Activated naive CD8-positive, alpha-beta T cell treated with anti-CD3 and anti-CD28 coated beads, Interleukin-2, amount 50 U/mL, for 24 hours (primary cell): ENCODE measurements at places on chromosomes 5 and 9.

DNA sequence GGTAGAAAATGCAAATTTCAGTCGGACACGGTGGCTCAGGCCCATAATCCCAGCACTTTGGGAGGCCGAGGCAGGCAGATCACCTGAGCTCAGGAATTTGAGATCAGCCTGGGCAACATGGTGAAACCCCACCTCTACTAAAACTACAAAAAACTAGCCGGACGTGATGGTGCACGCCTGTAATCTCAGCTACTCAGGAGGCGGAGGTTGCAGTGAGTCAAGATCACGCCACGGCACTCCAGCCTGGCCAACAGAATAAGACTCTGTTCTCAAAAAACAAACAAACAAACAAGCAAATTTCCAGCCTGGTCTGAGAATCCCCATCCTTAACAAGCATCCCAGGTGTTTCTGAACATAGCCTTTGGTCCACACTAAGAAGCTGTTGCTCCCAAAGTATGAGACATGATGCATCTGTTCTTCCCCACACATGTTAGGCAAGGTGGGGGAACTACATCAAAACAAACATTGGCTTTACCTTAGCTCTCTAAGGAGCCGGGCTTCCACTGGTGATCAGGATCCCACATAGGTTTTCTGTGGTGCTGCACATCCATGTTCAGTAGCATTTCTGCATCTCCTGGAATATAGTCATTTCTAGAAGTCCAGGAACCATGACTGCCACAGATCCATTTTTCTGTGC, 92.5 kb upstream of the DMRT1 start:
- no peak for DNase-seq
- no peaks in the 10 kb centered on the region for H3K36me3 ChIP-seq
- peak overlapping the region; percentile 21 for H3K4me3 ChIP-seq
- H3K4me1 ChIP-seq, result peaks cover 45% of the 10 kb centered on the region
- H3K27me3 ChIP-seq, result no peaks in the 10 kb centered on the region

DNA sequence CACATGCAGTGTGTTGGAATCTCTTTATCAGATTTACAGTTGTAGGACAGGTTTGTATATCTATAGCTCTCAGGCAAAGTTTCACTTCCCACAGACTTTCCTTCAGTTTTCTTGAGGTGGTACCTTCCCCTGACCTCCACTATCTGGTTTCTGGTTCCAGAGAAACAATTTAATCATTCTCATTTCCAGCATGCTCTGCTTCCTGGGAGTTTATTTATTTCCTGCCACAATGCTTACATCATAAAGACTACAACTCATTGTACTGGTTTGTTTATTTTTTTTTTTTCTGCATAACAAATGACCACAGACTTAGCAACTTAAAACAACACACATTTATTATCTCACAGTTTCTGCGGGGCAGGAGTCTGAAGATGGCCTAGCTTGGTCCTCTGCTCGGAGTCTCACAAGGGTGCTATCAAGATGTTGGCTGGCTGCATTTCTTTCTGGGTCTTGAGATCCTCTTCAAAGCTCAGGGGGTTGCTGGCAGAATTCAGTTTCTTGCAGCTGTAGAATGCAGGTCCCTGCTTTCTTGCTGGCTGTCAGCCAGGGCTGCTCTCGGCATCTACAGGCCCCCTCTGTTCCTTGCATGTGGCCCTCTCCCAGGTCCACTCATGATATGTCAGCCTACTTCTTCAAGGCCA, 247.7 kb downstream of the ENC1 start:
- H3K4me3 ChIP-seq, result no peak overlapping the region
- H3K36me3 ChIP-seq, result no peaks in the 10 kb centered on the region
- no peak for DNase-seq
- no peak overlapping the region for H3K27ac ChIP-seq
- H3K4me1 ChIP-seq, result no peaks in the 10 kb centered on the region

GRCh38 chr5:42927730-42928129, 112.4 kb downstream of the ANXA2R start:
- no peak overlapping the region for H3K27ac ChIP-seq
- no peaks in the 10 kb centered on the region for H3K27me3 ChIP-seq
- no peaks in the 10 kb centered on the region for H3K36me3 ChIP-seq
- no peak overlapping the region for H3K4me3 ChIP-seq

GRCh38 chr9:14812806-14813205, 90.3 kb upstream of the CER1 start:
- H3K27ac ChIP-seq, result no peak overlapping the region
- H3K27me3 ChIP-seq, result no peaks in the 10 kb centered on the region
- no peak overlapping the region for H3K4me3 ChIP-seq
- H3K36me3 ChIP-seq, result no peaks in the 10 kb centered on the region

DNA sequence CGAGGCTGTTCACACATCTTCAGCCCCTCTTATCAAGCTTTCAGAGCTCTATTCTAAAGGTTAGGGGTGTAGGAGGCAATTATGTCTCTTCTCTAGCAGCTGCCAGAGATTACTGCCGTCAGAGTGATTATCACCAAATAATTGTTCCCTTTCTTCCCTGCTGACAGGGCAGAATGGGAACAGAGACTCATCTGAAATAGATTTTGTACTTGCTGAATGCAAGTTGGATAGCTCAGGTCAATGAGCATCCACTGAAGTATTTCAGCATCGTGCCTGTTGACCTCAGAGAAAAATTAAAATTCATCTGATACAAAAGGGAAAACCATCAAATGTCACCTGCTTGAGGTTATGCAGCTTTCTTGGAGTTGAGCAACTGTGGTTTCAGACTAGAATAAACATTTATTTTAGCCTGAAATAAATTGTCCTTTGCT, 213.7 kb upstream of the MAP3K1 start:
- DNase-seq, result no peak
- no peak overlapping the region for H3K27ac ChIP-seq
- no peaks in the 10 kb centered on the region for H3K27me3 ChIP-seq
- H3K4me3 ChIP-seq, result no peak overlapping the region
- no peaks in the 10 kb centered on the region for H3K36me3 ChIP-seq

DNA sequence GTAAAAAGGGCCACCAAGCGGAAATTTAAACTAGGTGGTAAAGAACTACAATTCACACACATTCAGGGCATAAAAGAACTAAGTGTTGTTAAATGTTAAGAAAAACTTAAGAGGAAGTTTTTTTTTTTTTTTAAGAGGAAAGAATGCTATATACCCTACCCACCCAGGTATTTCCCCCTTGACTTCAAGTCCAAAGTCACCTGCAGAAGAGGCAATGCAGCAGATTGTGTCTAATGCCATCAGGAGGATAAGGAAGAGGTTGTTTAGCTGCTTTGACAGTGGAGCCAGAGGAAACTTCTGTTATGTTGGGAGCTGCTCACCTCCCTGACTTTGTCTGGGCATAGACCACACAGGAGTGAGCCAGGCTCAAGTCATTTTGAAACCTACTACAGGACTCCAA, 69.2 kb downstream of the MPDZ start:
- no peaks in the 10 kb centered on the region for H3K36me3 ChIP-seq
- no peaks in the 10 kb centered on the region for H3K4me1 ChIP-seq
- no peak for DNase-seq
- no peaks in the 10 kb centered on the region for H3K27me3 ChIP-seq
- H3K27ac ChIP-seq, result no peak overlapping the region

DNA sequence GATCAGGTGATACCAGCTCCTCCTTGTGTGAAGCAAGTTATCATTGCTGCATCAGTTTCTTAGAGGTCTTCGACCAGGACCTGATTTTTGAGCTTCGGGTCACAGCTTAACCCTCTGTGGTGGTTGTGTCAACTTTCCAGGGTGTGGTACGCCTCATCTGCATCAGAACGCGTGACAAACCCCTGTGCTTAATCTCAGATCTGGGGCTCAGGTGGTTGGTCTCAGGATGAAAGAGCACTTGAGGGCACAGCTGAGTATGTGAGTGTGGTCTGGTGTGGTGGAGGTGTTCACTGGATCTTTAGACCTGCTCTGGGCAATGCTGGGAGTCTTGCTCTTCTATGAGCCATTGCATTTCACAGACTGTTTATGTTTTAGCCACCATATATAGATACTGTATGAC, 64.1 kb downstream of the OSTF1 start:
- peak; percentile 56 for DNase-seq
- peak overlapping the region; percentile 75 for H3K27ac ChIP-seq
- H3K27me3 ChIP-seq, result no peaks in the 10 kb centered on the region
- H3K4me1 ChIP-seq, result peaks cover 70% of the 10 kb centered on the region

DNA sequence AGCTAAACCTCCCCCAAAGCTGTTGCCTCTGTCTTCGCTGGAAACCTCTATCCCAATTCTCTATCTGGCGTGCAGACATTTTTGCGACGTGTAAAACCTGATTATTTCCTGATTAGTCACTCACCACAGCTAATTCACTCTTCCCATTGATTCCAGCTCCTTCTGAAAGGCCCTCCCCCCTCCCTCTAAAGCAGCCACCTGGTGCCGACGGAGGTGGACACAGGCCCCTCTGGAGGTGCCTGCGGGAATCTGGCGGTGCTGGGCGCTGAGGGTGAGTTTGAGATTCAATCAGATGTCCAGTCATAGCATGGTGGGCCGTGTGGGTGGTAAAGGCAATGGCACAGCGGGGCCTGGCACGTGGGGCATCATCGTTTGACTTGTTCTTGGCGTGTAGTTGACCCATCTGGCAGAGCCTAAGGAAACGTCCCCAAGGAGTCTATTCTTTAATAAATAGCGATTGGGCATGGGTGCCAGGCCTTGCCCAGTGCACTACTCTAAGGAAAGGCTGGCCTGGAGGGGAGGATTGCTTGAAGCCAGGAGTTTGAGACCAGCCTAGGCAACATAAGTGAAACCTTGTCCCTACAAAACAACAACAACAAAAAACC, 271.1 kb upstream of the MVB12B start:
- no peak overlapping the region for H3K27ac ChIP-seq
- H3K4me3 ChIP-seq, result no peak overlapping the region
- H3K36me3 ChIP-seq, result no peaks in the 10 kb centered on the region
- DNase-seq, result no peak

DNA sequence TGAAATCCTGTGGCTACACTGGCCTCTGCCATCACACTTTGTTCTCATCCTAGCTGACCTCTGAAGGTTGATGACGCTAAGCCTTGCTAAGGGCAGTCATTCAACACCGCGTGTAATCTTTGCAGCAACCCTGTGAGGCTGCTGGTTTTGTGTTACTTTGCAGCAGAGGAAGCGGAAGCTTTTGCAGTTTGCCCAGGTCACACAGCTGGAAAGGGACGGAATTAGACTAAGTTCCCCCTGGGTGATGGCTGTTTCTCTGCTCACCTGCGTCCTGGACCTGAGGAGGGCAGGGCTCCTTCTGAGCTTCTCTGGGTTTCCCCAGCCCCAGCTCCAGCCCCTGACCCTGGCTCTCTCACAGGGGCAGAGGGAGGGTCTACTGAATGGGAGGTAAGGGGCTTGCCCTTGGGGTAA, 7.3 kb upstream of the SLC25A51 start:
- no peaks in the 10 kb centered on the region for H3K4me1 ChIP-seq
- no peak overlapping the region for H3K4me3 ChIP-seq
- no peaks in the 10 kb centered on the region for H3K36me3 ChIP-seq
- DNase-seq, result no peak
- H3K27me3 ChIP-seq, result no peaks in the 10 kb centered on the region
- H3K27ac ChIP-seq, result no peak overlapping the region

GRCh38 chr9:87567001-87567400, 69.3 kb downstream of the DAPK1 start:
- no peaks in the 10 kb centered on the region for H3K36me3 ChIP-seq
- no peak overlapping the region for H3K27ac ChIP-seq
- no peak overlapping the region for H3K4me3 ChIP-seq
- H3K27me3 ChIP-seq, result no peaks in the 10 kb centered on the region
- no peak for DNase-seq
- H3K4me1 ChIP-seq, result no peaks in the 10 kb centered on the region

- no peak for DNase-seq
- no peak overlapping the region for H3K27ac ChIP-seq
- no peak overlapping the region for H3K4me3 ChIP-seq
- H3K4me1 ChIP-seq, result no peaks in the 10 kb centered on the region
- no peaks in the 10 kb centered on the region for H3K36me3 ChIP-seq
- peaks cover 1% of the 10 kb centered on the region for H3K27me3 ChIP-seq
Observed at GRCh38 chr5:2718115-2718514, 33.4 kb downstream of the IRX2 start.

GRCh38 chr9:93964685-93965084, 9.5 kb upstream of the BARX1 start:
- H3K4me3 ChIP-seq, result no peak overlapping the region
- peaks cover 17% of the 10 kb centered on the region for H3K4me1 ChIP-seq
- H3K27ac ChIP-seq, result peak overlapping the region; percentile 29
- H3K36me3 ChIP-seq, result no peaks in the 10 kb centered on the region
- H3K27me3 ChIP-seq, result peaks cover 34% of the 10 kb centered on the region

DNA sequence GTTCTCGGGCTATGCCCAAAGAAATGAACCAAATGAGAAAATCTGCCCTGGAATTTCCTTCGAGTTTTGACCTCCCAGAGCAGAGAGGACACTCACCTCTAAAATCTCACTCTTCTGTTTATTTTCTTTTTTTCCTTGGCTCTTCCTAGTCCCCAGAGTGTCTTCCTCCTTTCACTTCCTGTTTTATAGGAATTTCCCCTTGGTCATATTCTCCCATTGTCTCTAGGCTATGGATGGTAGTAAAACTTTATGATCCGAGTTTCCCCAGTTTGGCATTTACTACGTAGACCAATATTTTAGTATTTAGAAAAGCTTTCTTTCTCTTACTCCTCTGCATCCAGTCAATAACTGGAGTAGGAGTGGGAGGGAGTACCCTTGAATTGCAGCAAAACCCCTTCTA, 354.5 kb upstream of the ZNF608 start:
- no peaks in the 10 kb centered on the region for H3K36me3 ChIP-seq
- H3K4me3 ChIP-seq, result no peak overlapping the region
- DNase-seq, result no peak
- H3K27me3 ChIP-seq, result no peaks in the 10 kb centered on the region
- no peak overlapping the region for H3K27ac ChIP-seq

DNA sequence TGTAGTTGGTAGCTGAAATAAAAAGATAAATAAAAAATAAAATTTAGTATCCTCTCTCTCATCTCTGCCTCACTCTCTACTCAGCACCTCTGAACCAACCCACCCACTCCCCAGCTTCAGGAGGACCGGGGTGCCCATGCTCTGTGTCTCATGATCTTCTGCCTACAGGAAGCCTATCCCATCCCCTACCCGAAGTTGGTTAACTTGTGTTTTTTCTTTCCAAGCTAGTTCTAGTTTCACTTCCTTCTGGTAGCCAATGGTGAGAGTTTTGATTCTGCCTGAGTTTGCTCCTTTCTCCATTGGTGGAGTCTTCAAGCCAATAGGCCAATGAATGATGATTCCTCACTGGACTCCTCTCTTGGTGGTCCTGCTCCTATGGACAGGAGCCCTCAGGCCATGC, 32.1 kb downstream of the SNX24 start:
- no peak overlapping the region for H3K27ac ChIP-seq
- peaks cover 3% of the 10 kb centered on the region for H3K27me3 ChIP-seq
- no peaks in the 10 kb centered on the region for H3K36me3 ChIP-seq
- H3K4me1 ChIP-seq, result peaks cover 8% of the 10 kb centered on the region
- DNase-seq, result no peak
- no peak overlapping the region for H3K4me3 ChIP-seq

- H3K27ac ChIP-seq, result peak overlapping the region; percentile 99
- peak overlapping the region; percentile 87 for H3K4me3 ChIP-seq
- peak; percentile 40 for DNase-seq
- peaks cover 82% of the 10 kb centered on the region for H3K4me1 ChIP-seq
- H3K27me3 ChIP-seq, result peaks cover 5% of the 10 kb centered on the region
Observed at GRCh38 chr5:142013734-142014521, 1.1 kb upstream of the GNPDA1 start.

- no peaks in the 10 kb centered on the region for H3K36me3 ChIP-seq
- DNase-seq, result no peak
- H3K27me3 ChIP-seq, result peaks cover 3% of the 10 kb centered on the region
- no peaks in the 10 kb centered on the region for H3K4me1 ChIP-seq
- H3K4me3 ChIP-seq, result no peak overlapping the region
Observed at GRCh38 chr9:114080773-114081440, 2.8 kb upstream of the AMBP start.
